ENCODE measurements at places on chromosomes 6 and 20. TPM values are rescaled to one million over a fixed set of nuclear protein-coding genes. Genes with fewer than 3 reads are reported as not detected.
A peak's percentile ranks its signal among the peaks of the same experiment; 100 is the strongest.

DNA sequence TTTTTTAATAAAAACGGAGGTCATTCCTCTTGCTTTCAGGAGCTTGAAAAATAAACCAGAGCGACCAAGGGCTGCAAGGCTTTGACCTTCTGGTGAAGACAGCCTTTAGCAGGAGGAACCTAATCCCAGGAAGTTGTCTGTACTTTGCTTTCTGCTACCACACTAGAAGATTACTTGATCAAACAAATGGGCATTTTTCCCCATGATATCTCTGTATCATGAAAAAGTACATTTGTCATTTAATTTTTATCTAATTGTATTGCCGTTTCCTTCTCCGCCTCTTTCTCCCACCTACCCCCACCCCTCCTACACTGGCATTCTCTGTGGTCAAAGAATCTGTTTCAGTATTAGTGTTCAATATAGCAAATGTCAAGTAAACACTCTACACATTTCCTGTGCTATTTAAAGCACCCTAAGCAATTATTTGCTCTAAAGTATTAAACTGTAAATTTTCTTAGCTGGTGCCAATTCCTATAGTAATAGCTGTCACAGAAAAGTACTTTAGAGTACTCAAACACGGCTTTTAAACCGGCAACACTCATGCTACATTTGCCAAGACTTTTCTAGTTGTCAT, 29.7 kb downstream of the ATXN1 start:
- H3K36me3 ChIP-seq: no peaks in the 10 kb centered on the region
- H3K4me1 ChIP-seq: peaks cover 4% of the 10 kb centered on the region
- no peak for DNase-seq
- H3K4me3 ChIP-seq: no peak overlapping the region
- no peak overlapping the region for H3K27ac ChIP-seq
- H3K27me3 ChIP-seq: no peaks in the 10 kb centered on the region

GRCh38 chr6:54897462-54898189, 51.1 kb downstream of the FAM83B start:
- no peaks in the 10 kb centered on the region for H3K36me3 ChIP-seq
- no peak overlapping the region for H3K27ac ChIP-seq
- peak; percentile 61 for DNase-seq
- no peaks in the 10 kb centered on the region for H3K27me3 ChIP-seq
- no peak overlapping the region for H3K4me3 ChIP-seq
- peaks cover 2% of the 10 kb centered on the region for H3K4me1 ChIP-seq

GRCh38 chr6:5287205-5287965, 26.1 kb downstream of the FARS2 start:
- H3K27me3 ChIP-seq: no peaks in the 10 kb centered on the region
- H3K4me3 ChIP-seq: no peak overlapping the region
- H3K27ac ChIP-seq: no peak overlapping the region
- H3K36me3 ChIP-seq: no peaks in the 10 kb centered on the region
- DNase-seq: peak; percentile 69

DNA sequence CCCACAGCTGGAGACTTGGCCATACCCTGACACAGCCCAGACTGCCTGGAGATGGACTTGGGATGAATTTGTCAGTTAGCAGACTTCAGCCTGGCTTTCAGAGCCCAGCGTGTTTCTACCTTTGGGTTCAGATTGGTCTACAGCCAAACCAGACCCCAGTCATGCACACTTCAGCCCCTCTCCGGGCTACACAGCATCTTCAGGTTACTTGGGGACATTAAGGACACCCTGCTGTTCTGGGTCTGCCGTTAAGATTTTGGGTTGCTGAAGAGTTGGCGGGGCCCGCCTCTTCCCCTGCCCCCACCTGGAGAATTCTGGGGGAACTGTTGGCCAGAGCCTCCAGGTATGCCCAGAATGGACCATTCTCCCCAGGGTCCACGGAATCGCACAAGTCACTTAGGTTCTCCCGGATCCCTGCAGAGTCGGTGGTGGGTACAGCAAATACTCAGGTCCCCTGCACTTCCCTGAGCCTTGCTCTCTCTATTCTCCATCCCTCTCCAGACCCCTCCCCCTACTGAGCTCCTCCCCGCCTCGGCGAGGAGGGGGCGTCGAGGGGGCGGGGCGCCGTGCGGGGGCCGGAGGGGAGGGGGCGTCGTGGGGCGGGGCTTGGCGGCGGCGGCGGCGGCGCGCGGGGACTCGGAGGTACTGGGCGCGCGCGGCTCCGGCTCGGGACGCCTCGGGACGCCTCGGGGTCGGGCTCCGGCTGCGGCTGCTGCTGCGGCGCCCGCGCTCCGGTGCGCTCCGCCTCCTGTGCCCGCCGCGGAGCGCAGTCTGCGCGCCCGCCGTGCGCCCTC, at the start of gene PTK7:
Gene PTK7 (plus strand): TSS at position 645 of the 794 bp plus-strand sequence. CDS start 175 bp downstream, outside the sequence.
- H3K4me3 ChIP-seq: peak within 1 kb of the TSS; percentile 75
- peaks cover 18% of the 10 kb centered on the region for H3K4me1 ChIP-seq
- peak; percentile 71 for DNase-seq
- peak within 1 kb of the TSS; percentile 63 for H3K27ac ChIP-seq

- H3K36me3 ChIP-seq: no peaks in the 10 kb centered on the region
- H3K27ac ChIP-seq: no peak overlapping the region
- H3K4me1 ChIP-seq: no peaks in the 10 kb centered on the region
- H3K4me3 ChIP-seq: no peak overlapping the region
- DNase-seq: no peak
- no peaks in the 10 kb centered on the region for H3K27me3 ChIP-seq
Measured at GRCh38 chr20:33159713-33160112, 8.2 kb upstream of the BPIFA2 start.

Gene HM13
- 52.5 TPM for total RNA-seq
